ENCODE measurements at places on chromosomes 13 and 19. TPM values are rescaled to one million over a fixed set of nuclear protein-coding genes. Genes with fewer than 3 reads are reported as not detected.

The CACNA1A gene
- 14.3 TPM for total RNA-seq

The GPR12 gene
- total RNA-seq = not detected

The DACT3 gene
- total RNA-seq = 2.2 TPM

The PEG3 gene
- 0.89 TPM for total RNA-seq

The PCDH9 gene
- 2.6 TPM for total RNA-seq

The CYSLTR2 gene
- 0.30 TPM for total RNA-seq

The SMIM17 gene
- total RNA-seq = not detected

The ZNF90 gene
- 1.2 TPM for total RNA-seq

The GDF15 gene
- 150 TPM for total RNA-seq

The CCDC8 gene
- 25.0 TPM for total RNA-seq

The ATF5 gene
- 4.8 TPM for total RNA-seq

The LILRA2 gene
- total RNA-seq = not detected

The TMEM205 gene
- total RNA-seq = 103 TPM

The GPC5 gene
- 0.30 TPM for total RNA-seq

The MISP gene
- not detected for total RNA-seq

The NUDT19 gene
- total RNA-seq = 4.5 TPM

The SHFL gene
- total RNA-seq = 22.3 TPM

The PABPC3 gene
- 0.32 TPM for total RNA-seq

The NOP53 gene
- 49.6 TPM for total RNA-seq

The UBE2M gene
- total RNA-seq = 63.2 TPM

The MBD3L3 gene
- not detected for total RNA-seq

The OLFM4 gene
- not detected for total RNA-seq

The RGS9BP gene
- total RNA-seq = 0.59 TPM

The KLK11 gene
- total RNA-seq = not detected

The FFAR3 gene
- total RNA-seq = not detected

The IQCN gene
- 0.30 TPM for total RNA-seq

The SMIM7 gene
- 54.9 TPM for total RNA-seq

The TMEM238 gene
- 0.32 TPM for total RNA-seq

The C13orf46 gene
- total RNA-seq = 0.59 TPM

The LRRC25 gene
- total RNA-seq = not detected

The SLAIN1 gene
- total RNA-seq = 0.65 TPM

The TPTE2 gene
- not detected for total RNA-seq

The ZNF221 gene
- 9.8 TPM for total RNA-seq

The ACP5 gene
- 0.59 TPM for total RNA-seq

The IZUMO4 gene
- total RNA-seq = 0.89 TPM

The PRR36 gene
- 0.09 TPM for total RNA-seq

The LYL1 gene
- 5.0 TPM for total RNA-seq

The DCT gene
- total RNA-seq = 0.09 TPM

The ATP4A gene
- not detected for total RNA-seq

The IFNL1 gene
- not detected for total RNA-seq

The ZNF709 gene
- total RNA-seq = 2.9 TPM

The C19orf67 gene
- total RNA-seq = not detected

The EHD2 gene
- total RNA-seq = 93.2 TPM

The KIR2DL1 gene
- total RNA-seq = not detected
